ENCODE measurements at places on chromosomes 1 and 21. TPM values are rescaled to one million over a fixed set of nuclear protein-coding genes. Genes with fewer than 3 reads are reported as not detected.

DNA sequence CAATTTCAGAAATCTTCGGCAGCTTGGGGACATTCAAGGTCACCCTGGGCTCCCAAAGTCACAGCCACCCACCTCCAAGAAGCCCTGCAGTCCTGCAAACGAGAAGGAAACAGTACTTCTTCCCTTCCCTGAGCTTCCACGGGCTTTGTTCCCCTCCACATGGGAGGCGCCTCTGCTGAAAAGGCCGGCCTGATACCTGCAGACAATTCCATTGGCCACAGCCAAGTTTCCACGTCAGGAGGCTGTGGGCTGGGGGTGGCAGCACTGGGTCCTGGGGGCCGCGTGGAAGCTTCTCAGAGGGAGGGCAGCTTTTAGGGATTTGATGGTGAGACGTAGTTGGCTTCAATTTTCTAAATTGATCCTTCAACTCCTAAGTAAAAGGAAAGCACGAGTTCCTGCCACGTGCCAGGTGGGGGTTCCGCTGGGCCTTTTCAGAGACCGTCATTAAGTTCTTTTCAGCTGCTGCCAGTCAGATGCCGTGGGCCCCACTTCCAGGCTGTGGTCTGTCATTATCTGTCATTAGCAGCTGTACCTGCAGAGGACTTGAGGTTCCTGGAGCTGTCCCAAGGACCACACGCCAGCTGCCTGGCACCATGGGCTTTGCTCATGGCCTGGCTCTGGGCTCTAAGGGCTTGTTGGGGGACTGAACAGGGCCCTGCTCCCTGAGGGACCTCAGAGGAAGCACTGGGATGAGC, 98.7 kb downstream of the CRYAA start:
- no peak for DNase-seq

GRCh38 chr1:184145083-184145482, 93.6 kb downstream of the TSEN15 start:
- no peak for DNase-seq

DNA sequence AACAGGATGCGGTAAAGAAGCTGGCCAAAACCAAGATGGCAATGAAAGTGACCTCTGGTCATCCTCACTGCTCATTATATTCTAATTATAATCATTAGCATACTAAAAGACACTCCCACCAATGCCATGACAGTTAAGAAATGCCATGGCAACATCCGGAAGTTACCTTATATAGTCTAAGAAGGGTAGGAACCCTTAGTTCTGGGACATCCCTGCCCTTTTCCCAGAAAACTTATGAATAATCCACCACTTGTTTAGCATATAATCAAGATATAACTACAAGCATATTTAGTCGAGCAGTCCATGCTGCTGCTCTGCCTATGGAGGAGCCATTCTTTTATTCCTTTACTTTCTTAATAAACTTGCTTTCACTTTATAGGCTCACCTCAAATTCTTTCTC, 79.8 kb downstream of the DDX20 start:
- DNase-seq: no peak

DNA sequence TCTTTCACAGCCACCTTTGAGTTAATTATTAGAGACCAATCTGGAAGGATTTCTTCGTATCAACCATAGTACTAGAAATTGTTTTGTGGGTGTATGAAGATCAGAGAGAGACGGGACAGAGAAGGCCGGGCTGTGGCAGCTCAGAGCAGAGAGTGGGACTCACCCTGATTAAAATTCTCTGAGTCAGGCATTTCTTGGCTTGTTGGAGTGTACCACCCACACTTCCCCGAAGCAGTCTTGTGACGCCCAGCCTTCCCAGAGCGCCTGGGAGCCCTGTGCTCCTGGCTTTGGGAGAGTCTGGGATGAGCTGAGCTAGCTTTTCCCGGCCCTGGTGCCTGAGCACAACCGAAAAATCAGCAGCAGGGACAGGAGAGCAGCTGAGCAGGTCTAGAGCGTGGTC, 19.4 kb downstream of the PLEKHM2 start:
- DNase-seq: no peak

- peak; percentile 84 for DNase-seq
Observed at GRCh38 chr1:202184750-202185460, 8.7 kb upstream of the LGR6 start.

DNA sequence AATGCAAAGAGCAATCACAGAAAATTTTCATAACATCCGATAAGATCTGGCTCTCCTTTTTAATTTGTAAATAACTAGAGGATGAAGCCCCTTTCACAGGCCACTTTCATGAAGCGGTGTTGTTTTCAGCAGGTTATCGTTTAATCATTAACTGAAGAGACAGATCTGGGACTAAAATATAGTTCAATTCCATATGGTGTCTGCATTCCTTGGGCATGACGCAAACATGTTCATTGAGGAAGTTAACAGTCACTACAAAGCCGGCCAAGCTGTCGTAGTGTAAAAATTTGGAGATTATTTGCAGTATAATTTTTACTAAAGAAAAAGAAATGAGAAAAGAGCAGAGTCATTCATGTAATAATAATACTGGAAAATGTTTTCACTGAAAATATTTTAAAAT, 565.2 kb upstream of the ADAMTS5 start:
- no peak for DNase-seq

- peak; percentile 62 for DNase-seq
Observed at GRCh38 chr1:239976130-239976968, 115.3 kb upstream of the FMN2 start.

A3GALT2 gene
- not detected for total RNA-seq

DENND2C gene
- total RNA-seq: 0.90 TPM
